ENCODE measurements at places on chromosomes 16 and 17.

DNA sequence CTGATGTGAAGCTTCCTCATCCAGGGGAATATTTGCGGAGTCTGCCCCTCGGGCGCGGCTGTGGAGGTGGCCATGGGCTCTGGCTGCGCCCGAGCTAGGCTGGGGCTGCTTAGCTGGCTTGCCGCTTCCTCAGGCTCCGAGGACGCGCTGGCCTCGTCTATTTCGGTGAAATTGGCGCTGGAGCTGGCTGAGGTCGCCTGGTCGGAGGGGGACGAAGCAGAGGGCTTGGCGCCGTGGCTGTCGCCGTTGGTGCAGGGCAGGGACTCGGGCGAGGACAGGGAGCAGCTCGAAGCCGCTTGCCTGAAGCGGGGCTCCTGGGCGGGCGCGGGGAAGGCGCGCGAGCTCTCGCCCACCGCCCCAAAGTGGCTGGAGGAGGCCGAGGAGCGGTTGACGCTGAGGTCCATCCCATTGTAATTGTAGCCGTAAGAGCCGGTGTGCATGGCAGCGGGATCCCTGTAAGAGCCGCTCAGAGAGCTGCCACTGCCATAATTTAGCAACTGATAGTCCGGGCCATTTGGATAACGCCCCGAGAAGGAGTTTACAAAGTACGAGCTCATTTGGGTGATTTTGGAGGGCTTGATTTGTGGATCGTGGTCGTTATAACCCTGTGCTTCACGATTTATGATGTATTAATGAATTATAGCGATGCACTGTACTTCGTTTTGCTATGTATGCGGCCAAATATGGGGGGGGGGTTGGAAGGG, at the start of gene HOXB5:
Gene HOXB5, minus strand, starts transcription at position 654 of the 704 bp plus-strand sequence. Its CDS starts 97 bp downstream, at position 557.
- DNase-seq, result no peak

GRCh38 chr17:18111330-18111971, 2.9 kb downstream of the MYO15A start:
- no peak for DNase-seq

DNA sequence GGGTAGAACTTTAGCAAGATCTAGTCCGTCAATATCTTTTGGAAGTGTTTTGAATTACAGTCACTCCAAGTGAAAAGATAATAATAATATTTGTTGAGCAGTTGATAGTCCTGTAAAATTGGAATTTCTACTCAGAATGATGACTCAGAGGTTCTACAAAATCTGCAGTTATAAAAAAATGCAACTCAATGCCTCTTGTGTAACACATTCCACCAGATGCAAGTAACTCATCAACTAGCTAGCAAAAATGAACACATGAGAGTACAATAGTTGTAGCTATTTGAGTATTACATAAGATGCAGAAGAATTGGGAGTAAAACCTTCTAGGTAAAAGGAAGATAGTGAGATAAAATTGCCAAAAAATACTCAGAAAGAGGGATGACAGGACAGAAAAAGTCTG, 177.2 kb downstream of the CDH8 start:
- no peak for DNase-seq

DNA sequence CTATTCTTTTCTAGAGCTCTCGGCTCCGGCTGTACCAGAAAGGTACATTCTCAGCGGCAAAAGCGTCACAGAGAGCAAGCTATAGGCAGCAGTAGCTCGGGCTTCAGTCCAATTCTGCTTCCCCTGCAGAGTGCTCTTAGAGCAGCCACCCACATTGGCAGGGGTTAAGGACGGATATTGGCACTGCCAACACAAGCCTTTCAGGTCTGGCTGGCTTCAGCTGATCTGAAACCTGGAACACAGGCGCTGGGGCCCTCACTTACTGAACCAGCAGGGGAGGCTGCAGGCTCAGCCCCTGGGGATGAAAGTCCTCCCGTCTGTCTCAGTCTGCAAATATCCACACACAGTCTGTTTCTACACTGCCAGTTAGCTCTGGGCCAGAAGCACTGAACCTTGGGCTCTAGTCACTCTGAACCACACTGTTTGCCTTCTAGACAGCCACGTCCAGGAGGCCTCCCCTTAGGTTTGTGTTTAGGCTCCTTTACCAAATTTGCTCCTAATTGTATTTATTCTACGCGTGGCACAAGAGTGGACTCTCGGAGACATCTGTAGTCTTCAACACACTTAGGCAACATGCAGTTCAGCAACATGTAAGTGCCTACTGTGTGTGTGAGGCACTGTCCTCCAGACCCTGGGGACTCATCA, 40.1 kb downstream of the HIC1 start:
- no peak for DNase-seq

DNA sequence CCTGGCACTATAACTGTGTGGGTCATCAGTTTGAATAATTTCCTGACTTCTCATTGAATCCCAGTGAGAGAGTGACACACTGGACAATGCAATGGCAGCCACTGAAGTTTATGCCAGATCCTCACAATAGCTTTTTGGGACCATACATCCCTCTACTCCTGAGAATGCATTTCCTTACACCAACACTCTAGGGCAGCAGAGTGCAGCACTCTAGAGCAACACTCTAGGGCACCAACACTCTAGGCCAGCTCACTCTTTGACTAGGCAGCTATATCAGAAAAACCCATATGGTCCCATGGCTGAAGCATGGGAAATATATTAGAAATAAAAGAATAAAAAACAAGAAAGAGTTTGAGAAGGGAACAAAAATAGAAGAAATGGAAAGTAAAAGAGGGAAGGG, 309.2 kb downstream of the MAP2K6 start:
- DNase-seq, result no peak

- no peak for DNase-seq
Measured at GRCh38 chr16:1075546-1075945, 3.0 kb downstream of the SSTR5 start.

DNA sequence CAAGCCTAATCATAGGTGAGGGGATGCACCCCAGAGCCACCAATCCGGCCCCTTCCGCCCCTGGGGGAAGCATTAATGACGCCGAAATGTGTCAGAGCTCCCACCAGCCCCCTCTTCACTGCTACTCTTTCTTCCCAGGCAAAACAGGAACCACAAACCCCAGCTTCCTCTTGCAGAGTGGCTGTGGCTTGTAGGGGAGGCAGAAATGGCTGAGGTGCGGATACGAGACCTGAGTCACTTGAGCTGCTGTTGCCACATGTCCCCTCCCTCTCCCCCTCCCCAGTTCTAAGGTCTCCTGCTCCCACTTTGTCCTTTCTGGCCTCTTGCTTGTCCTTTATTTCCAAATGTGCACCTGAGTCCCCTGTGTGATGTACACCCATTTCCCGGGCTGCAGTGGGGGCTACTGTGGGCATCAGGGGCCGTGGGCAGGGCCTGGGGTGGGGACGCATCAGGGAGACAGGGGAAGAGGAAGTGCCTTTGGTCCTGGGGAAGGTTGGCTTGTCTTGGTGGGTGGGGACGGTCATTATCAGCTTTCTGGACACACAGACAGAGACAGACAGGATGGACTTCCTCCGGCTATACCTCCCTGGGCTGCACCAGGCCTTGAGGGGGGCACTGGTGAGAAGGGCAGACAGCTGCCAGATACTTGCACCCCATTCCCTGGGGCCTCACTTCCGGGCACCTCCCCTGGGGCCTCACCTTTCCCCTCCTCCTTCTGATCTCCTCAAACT, at the start of gene APOBR:
Gene APOBR, plus strand, starts transcription at position 523 of the 731 bp plus-strand sequence. Its CDS starts 39 bp downstream, at position 562.
- peak; percentile 63 for DNase-seq

- DNase-seq, result peak; percentile 91
Measured at GRCh38 chr17:81295031-81295675, at the start of gene SLC38A10. Gene SLC38A10 (minus strand): TSS chr17:81295307. CDS start chr17:81294921, 386 bp downstream.

GRCh38 chr16:4801962-4802658, at the start of gene ROGDI:
Gene ROGDI (minus strand): TSS chr16:4802633. CDS start chr16:4802571, 62 bp downstream.
- no peak for DNase-seq

GRCh38 chr17:57045868-57046704, 39.0 kb upstream of the AKAP1 start:
- peak; percentile 35 for DNase-seq

DNA sequence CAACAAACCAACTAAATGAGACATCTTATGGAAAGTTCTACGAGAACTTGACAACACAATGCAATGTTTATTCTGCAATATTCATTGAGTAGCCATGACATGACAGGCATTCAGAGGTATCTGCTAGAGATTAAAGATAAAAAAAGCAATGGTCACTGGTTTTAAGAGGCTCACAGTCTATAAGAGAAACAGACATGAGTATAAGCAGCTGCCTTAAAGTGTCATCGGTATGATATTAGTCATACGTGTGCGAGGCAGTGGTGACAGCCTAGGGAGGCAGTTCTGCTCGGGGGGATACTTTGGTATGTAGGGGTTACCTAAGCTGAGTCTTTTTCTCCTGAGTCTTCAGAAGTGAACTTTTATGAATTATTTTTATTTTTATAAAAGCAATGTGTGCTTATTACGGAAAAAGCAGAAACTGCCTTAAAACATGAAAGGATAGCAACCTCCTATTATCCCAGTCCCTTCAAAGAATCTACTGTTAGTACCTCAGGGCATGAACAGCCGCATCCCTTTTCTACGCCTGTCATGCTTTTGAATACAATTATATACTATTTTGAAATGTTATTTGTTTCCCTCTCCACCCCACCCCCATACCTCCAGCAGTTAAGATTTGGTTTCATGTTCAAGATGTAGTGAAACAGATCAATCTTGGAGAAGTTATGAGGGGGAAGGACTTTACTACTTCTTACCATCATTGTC, 7.7 kb downstream of the ST6GALNAC1 start:
- DNase-seq, result no peak

GRCh38 chr16:67246756-67247191, 507 bp downstream of the FHOD1 start:
- no peak for DNase-seq

- no peak for DNase-seq
Measured at GRCh38 chr16:90048347-90048722, 28.8 kb downstream of the PRDM7 start.

DNA sequence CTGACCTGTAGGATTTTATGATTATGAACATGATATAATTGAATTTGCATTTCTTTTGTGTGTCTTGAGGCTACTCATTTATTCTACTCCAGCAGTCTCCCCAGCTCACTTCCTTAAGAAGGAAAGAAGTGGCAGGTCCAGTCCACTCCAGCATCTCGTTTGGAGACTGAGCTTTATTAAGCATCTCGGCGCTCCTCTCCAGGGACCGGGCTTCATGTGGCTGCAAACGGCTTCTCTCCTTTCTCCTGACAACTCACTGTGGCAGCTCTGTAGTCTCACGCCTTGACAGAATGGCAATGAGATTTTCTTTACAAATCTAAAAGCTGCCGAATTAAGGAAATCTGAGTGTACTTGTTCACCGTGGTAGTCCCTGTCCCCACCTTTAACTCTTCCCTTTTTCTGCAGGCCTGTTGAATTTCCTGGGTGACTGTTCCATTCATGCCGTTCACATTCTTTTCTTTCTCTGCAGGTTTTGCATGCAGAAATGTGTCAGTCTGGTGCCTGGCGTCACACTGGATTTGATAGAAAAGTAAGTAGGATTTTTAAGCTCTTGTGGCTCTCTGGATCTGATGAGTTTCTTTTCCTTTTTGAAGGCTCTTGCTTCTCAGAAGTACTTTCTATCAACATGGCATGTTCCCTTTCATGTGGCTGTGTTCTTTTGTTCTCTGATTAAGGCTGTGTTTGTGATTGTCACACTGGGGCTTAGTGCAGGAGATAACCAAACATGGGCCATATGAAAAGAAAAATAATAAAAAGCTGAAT, 200.5 kb upstream of the CHMP6 start:
- DNase-seq, result no peak

DNA sequence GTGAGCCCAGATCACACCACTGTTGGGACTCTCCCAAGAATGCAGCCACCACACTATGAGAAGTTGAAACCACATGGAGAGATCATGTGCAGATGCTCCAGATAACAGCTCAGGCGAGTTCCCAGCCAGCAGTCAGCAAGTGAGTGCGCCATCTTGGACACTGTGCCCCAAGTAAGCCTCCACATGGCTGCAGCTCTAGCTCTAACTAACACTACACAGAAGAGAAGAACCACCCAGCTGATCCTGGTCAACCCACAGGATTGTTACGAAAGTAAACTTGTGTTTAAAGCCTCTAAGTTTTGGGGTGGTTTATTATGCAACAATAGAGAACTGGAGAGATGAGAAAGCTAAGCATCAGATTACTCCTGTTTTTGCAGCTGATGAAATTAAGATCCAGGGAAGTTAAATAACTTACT, 25.8 kb downstream of the SLC38A7 start:
- DNase-seq, result no peak

Data from activated CD8-positive, alpha-beta memory T cell treated with anti-CD3 and anti-CD28 coated beads for 48 hours (primary cell).